ENCODE measurements at places on chromosomes 7 and 10.

GRCh38 chr10:21506351-21506750, 19.1 kb downstream of the SKIDA1 start:
- no peak for DNase-seq

DNA sequence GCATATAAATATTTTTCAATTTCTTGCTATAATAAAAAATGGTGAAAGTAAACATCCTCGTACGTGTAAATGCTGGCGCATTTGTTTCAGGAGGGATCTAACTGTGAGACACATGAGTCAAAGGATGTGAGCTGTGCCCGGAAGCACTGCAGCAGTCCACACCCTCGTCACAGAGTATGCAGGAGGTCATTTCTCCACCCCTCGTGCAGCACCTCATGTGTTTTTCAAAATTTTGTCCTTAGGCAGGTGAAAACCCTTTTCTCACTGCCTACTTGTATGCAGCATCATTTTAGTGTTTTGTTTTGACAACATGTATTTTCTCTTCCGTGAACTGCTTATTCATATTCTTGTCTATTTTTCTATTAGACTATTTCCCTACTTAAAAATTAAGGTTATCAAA, 162.7 kb downstream of the AVL9 start:
- DNase-seq, result no peak

- no peak for DNase-seq
Measured at GRCh38 chr7:48207155-48207675, 36.0 kb downstream of the ABCA13 start.

GRCh38 chr10:97508342-97508741, 9.6 kb downstream of the UBTD1 start:
- DNase-seq, result no peak

GRCh38 chr7:29996321-29996720, 6.7 kb upstream of the SCRN1 start:
- DNase-seq, result no peak

- DNase-seq, result no peak
Measured at GRCh38 chr10:1515121-1515779, 222.1 kb downstream of the ADARB2 start.

DNA sequence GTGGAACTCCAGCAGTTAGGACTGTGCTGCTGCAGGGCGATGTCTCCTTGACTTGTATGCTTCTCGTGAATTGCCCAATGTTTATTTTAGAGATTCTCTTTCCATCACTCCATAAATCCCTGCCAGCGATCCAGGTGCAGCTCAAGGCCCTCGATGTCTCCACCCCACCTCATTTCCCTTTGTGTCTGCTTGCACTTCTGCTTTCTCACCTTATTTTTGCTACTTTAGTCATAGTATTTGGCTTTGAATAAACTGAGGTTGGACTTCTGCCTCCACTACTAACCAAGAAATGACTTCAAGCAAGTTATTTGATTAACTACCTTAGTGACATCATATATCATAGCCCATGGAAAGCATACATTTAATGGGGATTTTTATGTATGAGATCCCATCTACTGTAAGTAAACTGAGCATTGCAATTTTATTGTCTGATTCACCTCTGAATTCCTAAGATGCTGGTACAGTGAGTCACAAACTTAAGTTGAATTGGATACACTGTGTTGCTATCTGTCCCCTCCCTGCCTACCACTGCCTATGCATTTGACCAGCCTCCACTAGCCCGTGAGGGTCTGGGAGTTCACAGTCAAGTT, 255.8 kb downstream of the ABCA13 start:
- DNase-seq, result no peak

DNA sequence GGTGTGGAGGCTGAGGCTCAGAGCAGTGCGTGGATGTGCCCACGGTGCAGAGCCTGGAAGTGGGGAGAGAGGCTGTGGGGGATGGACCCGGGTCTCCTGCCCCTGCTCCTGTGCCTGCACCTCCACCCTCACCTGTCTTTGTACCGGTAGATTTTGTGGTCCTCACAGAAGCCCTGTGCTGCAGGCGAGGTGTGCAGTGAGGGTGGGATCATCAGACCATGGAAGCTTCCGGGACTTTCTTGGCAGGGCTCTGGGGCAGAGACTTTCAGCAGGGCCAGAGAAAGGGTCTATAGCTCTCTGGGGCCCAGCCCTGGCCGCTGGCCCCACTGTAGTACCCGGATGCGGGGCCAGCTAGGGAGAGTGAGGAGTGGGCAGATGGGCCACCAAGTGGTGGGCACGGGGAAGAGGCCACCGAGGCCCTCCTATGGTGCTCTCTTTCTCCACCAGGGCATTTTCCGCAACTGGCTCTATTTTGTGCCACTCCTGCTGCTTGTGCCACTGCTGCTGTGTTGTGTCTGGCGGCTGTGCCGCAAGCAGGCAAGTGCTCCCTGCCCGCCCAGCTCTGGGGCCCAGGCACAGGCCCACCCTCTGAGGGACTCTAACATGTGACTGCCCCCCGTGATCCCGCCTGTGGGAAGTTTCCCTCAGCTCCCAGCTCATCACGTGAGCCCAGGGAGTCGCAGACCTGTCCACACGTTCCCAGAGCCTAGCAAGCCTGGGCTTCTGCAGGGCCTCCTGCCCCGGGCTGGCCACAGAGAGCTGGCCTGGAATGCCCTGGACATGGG, 22.1 kb downstream of the ANTXRL start:
- no peak for DNase-seq

GRCh38 chr7:38744746-38745145, 113.6 kb upstream of the AMPH start:
- no peak for DNase-seq

DNA sequence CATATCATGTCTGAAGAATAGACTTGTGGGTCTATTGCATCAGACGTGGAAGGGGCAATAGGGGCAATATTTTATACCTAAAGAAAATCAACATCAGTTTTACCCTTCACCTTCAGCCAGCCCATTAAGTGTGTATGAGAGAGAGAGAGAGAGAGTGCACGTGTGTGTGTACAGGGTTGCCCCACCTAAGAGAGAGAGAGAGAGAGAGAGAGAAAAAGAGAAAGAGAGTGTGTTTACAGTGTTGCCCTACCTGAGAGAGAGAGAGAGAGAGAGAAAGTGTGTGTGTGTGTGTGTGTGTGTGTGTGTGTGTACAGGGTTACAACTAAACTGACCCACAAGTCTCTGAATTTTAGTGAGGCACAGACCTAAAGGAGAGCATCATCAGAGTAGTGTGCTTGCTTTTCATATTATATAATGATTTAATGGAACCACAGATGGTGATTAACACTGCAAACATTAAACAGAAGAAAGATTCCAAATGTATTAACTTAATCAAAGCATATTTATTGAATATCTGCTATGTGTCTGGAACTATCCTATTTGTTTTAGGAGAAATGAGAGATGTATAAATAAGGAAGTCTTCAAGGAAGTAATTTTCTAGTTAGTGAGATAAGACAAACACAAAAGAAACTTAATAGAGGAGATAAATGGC, 66.8 kb downstream of the CD36 start:
- no peak for DNase-seq

GRCh38 chr10:113320211-113320610, 232.6 kb upstream of the HABP2 start:
- DNase-seq, result no peak

- no peak for DNase-seq
Measured at GRCh38 chr10:101400585-101400984, 46.6 kb downstream of the BTRC start.

DNA sequence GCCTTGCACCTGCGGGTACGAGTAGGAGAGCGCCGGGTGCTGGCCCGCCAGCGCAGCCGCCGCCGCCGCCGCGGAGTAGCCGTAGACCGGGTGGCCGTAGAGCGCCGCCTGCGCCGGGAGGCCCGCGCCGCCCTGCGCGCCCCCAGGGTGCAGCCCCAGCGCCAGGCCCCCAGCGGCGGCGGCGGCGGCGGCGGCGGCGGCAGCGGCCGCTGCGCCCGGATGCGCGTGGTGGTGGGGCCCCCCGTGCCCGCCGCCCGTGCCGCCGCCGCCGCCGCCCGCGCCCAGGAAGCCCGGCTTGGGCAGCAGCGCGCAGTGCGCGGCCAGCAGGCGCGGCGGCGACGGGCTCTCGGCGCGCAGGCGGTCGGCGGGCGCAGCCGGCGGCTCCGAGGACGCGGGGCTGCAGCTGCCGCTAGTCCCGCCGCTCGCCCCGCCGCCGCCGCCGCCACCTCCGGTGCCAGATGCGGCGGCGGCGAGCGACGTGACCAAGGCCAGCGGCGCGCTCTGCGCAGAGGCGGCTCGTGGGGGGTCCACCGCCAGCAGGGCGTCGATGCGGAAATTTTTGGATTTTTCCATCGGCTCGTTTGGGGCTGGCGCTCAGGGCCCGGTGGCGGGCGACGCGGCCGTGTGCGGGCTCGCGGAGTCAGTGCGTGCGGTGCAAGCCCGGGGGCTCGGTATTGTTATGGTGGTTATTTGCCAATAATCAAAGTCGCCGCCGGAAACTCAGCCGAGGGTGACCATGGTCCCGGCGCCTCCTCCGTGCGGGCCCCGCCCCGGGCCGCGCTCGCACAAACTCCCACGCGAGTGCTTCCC, 480 bp downstream of the MNX1 start:
- no peak for DNase-seq

- no peak for DNase-seq
Measured at GRCh38 chr10:19168584-19168983, 120.0 kb downstream of the MALRD1 start.

DNA sequence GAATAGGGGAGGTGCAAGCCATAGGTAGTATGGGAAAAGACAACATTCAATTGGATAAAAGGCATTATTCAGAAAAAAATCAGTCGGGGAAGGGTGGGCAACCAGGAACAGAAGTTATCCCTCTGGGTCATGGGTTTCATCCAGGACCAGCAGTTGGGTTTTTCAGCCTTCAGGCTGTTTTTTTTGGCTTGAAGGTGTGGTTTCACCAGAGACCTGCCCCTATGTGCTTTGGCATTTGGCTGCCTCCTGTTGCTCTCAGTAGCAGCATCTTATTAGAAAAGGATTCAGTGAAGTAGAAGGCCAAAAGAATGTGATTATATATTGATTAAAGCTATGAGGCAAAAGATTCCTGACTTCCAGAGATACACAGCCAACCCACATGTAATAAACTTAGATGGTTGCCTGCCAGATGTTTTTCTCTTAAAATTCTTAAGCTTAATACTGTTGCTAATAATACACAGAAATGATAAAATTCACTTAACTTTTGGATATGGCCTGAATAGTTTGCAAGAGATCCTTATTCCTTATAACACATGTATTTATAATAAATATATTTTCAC, 251.7 kb upstream of the CSTF2T start:
- no peak for DNase-seq

GRCh38 chr10:3867454-3868270, 82.7 kb upstream of the KLF6 start:
- DNase-seq, result no peak

GRCh38 chr7:121605317-121605680, 209.2 kb upstream of the FAM3C start:
- DNase-seq, result no peak

GRCh38 chr10:61157182-61157581, 213.2 kb upstream of the RHOBTB1 start:
- no peak for DNase-seq

- peak; percentile 8 for DNase-seq
Measured at GRCh38 chr10:131854579-131855335, 46.1 kb upstream of the PPP2R2D start.

GRCh38 chr7:117283779-117284178, 39.1 kb downstream of the WNT2 start:
- DNase-seq, result no peak

DNA sequence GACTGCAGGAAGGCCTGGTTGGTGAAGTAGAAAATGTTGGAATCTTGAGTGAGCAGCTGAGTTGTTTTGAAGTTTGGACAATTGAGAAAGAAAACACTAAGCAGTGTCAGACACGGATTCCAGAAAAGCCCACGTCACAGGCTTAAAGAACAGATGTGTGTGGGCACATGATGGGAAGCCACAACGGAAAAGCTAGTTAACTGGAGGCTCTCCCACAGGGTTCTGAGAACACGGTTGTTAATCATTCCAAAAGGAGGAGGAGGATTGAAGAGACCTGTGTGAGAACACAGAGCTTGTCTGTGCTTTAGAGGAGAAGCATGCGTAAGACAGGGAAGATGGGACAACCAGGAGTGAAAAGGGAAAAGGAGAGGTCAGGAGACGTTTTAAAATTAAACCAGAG, 42.6 kb downstream of the SHH start:
- DNase-seq, result no peak

DNA sequence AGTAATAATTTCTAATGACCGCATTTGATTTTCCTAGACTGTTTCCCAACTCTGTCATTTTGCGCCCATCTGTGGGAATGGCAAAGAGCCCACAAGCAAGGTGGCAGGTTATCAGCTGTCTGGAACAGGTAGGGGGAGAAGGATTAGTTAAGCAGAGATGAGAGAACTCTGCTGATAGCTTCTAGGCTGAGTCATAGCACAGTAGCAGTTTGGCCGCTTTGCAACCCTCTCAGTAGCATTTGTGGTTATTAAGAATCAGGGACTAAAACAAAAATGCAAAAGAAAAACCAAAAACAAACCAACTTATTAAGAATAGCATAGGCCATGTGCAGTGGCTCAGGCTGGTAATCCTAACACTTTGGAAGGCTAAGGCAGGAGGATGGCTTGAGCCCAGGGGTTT, 602.7 kb upstream of the SORCS1 start:
- DNase-seq, result no peak

GRCh38 chr7:80883154-80884025, 35.5 kb downstream of the SEMA3C start:
- peak; percentile 15 for DNase-seq

DNA sequence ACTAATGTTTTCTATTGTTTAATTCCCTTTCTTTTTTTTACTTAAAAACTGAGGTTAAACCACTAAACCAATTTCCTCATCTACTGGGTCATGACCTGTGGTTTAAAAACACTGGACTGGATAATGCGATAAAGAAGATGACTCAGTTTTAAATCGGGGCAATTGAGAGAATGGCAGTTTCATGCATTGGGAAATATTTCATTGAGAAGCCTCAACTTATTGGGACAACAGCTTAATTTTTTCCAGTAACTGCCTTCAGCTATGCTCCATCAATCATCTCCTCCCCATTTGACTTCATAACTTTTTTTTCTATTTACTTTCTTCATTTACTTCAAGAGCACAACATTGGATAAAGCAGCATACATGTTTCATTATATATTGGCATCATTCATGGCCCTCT, 61.8 kb upstream of the MET start:
- no peak for DNase-seq

- no peak for DNase-seq
Measured at GRCh38 chr10:103295374-103296015, 18.6 kb downstream of the INA start.

- peak; percentile 69 for DNase-seq
Measured at GRCh38 chr10:84140036-84140379, 699 bp downstream of the GHITM start.
